Stimulated activated CD4-positive, alpha-beta T cell treated with anti-CD3 and anti-CD28 coated beads, Interleukin-4, amount 100 ng/mL, for 1 hour (primary cell): ENCODE measurements at places on chromosomes 13 and 19.

DNA sequence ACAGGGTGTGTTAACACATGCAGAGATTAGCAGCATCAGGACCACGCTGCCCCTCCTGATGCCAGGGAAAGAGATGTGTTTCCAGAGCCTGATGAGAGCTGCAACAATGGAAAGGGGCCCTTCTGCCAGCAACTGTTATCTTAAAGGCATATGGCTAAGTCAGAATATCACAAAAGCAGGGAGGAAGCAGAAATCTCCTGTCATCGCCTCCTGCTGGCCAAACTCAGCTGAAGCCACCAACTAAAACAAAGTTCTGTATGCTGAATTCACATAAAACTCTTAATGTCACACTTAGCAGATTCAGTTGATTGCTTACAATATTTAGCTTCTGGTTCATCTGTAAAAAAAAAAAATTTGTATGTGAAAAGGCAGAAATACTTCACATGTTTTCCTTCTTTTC, 178.2 kb downstream of the GPC5 start:
- DNase-seq, result peak; percentile 1

- no peak for DNase-seq
These were observed 7.9 kb upstream of the STK24 start for GRCh38 chr13:98584668-98585397.

DNA sequence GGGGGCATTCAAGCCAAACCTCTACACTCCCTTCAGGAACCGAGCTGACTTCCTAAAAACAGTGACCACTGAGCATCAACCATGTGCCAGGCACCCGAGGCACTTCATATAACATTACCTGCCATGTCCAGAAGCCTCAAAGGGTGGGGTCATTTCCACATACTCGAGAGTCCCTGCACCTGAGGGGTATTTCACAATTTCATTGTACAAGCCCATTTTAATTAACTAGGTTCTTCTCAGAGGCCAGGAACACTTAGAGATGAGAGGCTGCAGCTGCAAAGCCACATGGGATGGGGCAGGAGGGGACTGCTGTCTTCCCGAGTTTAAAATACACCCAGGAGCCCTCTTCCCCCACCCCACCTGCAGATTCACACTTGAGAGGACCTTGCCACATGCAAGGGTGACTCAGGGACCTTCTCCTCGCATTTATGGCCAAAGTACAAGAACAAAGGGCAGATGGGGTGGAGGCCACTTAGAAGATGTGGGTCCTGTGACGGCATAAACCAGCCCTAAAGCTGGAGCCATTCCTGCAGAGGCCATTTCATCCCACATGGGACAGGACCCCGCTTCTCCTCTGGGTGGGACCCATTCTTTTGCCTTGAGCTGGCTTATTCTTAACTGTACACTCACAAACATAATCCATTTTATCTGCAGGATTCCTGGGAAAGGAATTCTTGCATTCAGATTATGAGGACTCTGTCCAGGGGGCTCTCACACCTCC, 43.9 kb downstream of the RAB20 start:
- DNase-seq, result no peak

DNA sequence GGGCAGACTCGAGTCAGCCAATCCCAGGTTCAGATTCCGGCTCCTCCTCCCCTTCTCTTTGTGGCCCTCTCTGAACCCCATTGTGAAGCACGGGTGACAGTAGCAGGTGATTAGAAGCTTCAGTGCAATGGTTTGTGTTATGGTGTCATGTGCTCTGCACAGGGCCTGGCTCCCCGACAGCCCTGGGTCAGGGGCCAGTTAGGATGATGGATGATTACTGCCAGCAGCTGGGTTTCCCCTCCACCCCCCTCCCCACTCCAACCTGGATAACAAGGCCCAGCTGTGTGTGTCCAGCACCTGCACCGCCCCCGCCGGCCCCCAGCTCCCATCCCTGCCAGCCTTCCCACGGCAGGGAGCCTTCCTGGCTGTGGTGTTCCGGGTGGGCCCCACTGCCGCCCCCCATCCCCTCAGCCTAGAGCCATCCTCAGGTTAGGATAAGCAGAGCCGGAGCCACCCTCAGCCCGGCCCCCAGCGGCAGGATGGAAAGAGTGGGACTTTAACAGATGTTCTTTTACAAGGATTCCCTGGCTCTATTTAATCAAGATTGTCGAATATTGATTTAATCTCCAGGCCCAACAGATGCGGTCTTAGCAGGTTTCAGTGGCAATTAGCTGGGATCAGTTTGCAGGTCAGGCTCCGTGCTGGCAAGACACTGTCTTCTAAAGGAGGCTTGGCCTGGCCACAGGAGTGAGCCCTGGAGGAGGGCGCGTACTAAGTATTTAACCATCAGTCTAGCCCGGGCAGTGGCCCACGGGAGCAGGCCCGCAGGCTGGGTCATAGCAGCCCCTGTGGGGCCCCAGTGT, 156.2 kb downstream of the SIPA1L3 start:
- no peak for DNase-seq

DNA sequence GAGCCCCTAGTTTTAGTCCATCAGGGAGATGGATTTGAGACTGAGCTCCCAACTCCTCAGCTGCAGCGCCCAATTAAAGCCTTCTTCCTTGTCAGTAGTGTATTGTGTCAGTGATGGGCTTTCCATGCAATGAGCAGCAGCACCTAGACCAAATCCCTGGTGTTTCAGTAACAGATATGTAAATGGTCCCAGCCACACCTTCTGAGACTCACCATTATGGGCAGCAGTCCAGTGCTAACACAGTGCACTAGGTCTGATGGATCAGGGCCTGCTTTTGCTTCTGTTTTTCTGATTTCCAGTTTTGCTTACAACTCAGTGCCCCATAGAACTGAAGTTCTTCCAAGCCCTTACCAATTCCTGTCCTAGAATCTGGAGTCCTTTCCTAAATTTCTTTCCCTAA, 41.8 kb upstream of the MIR17HG start:
- no peak for DNase-seq

- no peak for DNase-seq
These were observed 36.1 kb upstream of the USPL1 start for GRCh38 chr13:30581582-30581981.

DNA sequence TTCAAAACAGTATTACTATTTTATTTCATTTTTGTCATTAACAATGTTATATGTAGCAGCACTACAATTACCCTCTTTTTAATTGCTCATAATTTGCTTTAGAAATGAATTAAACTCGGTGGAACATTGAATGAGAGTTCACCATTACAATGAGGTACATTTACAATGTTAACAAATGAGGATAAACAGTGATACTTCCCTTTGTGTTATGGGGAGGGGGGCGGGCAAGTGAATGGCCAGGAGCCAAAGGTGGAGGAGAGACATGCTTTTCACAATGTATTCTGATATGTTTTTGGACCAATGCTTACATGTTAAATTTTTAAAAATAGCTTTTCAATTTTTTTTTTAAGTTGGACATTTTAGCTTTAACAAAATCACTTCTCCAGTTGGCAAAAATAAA, 34.2 kb downstream of the NALCN start:
- no peak for DNase-seq

DNA sequence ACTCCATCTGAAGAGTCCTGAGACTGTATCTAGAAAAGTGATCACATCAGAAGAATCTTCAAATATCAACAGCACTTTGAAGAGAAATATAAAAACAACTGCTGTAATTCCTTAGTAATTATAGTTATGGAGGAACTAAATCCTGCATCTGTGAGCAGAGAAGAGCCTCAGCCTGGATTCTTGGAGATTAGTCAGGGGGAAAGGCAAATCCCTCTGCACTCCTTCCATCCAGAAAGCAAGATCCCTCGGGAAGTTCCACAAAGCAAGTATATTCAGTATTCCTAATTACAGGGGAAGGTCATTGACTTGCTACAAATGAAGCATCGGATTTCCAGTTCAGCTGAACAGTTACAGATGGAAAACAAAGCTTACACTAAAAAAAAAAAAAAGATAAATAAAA, 256.6 kb upstream of the IPO5 start:
- no peak for DNase-seq

DNA sequence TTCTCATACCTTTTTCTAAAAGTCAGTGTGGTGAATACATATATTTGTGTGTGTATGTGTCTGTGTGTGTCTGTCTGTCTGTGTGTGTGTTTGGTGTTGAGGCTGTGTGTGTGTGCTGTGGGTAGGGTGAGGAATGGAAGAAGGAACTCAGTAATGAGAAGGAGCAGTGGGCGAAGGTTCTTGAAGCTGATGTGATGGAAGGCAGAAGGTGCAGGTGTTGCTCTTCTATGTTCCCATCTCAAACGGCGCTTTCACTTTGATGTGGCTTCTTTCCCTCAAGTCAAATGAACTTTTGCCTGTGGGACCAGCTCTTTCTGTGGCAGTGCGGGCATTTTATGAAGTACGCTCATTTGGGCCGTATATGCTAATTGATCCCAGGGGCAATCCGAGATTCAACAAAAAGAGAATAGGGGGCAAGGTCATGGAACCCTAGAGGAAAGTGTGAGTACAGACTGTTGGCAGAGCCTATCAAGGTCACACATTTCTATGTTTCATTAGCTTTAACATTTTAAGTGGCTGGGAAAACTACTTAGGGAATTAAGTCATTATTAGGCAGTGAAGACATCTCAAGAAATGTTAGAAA, 15.2 kb downstream of the BIVM start:
- no peak for DNase-seq

DNA sequence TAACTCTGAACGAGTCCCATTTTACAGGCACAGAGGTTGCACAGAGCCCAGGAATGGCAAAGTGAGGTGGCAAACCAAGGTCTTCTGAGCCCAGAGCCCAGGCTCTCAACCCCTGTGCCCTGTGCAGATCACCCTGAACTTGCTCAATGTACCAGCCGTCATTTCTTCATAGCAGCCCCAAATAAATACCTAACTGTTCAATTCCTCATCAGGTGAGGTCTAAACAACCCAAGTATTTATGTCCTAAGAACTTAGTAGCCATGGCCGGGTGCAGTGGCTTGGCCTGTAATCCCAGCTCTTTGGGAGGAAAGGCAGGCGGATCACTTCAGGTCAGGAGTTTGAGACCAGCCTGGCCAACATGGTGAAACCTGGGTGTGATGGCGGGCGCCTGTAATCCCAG, 21.8 kb upstream of the PNMA8B start:
- DNase-seq, result no peak

DNA sequence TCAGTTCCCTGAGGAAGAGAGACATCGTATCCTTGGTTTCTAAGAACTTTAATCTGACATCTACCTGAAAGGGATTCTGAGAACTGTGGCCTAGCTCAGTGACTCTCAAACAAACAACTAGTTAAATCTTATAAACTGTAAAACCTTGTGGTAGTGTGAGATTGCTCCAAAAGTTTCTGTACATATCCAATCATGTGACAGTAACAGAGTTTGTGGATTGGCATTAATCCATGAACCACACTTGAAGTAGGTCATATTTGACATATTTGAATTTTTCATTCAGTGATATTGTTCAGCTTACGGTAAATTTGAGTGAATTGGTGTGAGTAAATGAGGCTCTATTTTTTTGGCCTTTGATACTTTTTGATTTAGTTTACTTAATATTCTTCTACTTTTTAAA, 15.0 kb downstream of the TDRD3 start:
- no peak for DNase-seq

GRCh38 chr19:18951721-18952281, 10.8 kb upstream of the HOMER3 start:
- no peak for DNase-seq

DNA sequence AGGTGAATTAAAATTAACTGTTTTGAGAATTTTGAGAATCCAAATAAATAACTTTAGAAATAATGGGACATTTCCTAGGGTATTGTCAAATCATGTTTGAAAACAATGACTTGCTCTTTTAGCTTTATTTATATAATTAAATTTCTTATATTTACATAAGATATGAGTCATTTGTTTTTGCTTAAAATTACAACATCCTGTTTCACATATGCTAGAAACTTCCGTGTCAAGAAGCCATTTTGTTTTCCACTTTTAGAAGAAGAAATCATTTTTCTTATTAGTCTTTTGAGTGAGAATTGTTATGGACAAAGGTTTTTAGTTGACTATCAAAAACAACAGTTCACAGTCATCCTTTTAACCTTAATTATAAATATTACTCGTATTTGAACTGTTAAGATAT, 48.2 kb downstream of the DPY19L3 start:
- DNase-seq, result no peak

DNA sequence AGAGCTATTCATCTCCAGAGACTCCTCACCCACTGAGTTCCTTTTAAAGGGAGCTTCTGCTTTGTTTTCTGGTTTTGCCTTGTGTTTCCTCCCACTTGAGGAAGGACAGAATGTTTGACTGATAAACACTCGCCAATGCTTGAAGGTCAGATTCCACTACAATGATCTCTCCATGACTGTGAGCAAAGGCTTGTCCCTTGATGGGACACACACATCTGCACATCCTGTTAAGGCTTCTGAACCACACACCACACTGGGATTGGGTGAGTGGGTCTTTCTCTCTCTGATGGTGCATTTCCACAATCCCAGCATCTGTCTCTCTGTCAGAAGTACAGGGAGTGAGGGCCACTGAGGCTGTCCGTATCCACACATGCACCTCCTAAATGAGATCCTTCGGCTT, 245.3 kb downstream of the IRS2 start:
- DNase-seq, result no peak

- no peak for DNase-seq
These were observed 2.6 kb downstream of the VAV1 start for GRCh38 chr19:6774821-6775707.

DNA sequence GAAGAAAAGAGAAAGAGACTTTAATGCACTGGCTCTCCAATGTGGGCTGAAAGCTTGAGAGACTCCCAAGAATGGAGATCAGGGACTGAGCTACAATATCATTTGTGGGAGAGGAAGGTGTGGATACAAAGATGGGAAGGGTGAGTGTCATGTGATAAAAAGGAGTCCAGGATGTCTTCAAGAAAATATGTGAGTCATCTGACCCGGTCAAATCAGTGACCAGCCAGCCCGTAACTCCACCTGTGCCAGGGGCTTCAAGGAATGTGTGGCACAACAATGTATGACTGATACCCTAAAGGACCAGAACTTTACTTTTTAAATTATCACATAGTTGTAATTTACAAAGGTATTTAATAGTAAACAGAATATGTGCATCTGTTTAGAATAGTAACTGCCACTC, 97.2 kb downstream of the DOCK9 start:
- DNase-seq, result no peak

GRCh38 chr13:75960538-75960994, 324.4 kb downstream of the LMO7 start:
- no peak for DNase-seq

- no peak for DNase-seq
These were observed 28.1 kb upstream of the ZNF527 start for GRCh38 chr19:37342753-37343152.

GRCh38 chr13:113407531-113408393, 43.8 kb upstream of the GRTP1 start:
- no peak for DNase-seq

DNA sequence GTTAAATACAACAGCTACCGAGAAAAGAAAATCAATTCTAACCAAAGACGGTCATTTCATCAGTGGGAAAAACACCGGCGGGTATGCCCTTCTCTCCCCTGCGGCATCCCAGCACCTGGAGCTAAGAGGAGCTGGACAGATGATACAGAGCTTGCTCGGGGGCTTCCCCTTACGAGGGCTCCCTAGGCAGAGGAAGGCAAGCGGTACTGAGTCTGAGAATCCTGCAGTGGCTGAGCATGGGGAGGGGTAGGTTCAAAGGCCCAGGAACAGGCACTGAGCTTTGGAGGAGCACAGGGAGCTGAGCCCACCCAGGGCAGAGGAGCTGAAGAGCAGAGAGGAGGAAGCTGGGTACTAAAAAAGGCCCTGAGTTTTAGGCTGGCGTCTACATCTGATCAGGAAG, 12.7 kb downstream of the STK24 start:
- DNase-seq, result no peak

- DNase-seq, result no peak
These were observed 159.8 kb downstream of the PCDH9 start for GRCh38 chr13:67070306-67070705.

- DNase-seq, result peak; percentile 13
These were observed 813 bp downstream of the ZNF562 start for GRCh38 chr19:9673912-9674662.
